ENCODE measurements at places on chromosomes 4 and X.

DNA sequence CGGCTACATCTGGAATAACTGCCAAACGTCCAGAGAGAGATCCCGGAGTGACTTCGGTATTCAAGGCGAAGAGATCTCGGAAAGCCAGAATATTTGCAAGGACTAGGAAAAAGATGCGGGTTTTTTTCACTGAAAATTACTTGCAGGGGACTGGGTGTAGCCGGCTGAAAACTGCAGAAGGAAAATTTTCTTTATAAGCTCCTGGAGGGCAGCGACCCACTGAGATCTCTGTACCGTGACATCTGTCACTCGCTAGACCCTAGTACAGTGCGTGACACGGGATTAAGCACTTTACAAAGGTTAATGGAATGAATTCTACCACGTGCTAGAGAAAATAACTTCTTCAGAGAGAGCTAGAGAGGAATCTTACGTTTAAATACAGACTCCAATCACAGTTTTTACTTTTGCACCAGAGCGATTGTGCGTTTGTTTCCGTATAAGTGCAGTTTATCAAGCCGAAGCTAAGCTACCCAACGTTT lies 1.1 kb upstream of the LCORL start:
- no peak for DNase-seq

DNA sequence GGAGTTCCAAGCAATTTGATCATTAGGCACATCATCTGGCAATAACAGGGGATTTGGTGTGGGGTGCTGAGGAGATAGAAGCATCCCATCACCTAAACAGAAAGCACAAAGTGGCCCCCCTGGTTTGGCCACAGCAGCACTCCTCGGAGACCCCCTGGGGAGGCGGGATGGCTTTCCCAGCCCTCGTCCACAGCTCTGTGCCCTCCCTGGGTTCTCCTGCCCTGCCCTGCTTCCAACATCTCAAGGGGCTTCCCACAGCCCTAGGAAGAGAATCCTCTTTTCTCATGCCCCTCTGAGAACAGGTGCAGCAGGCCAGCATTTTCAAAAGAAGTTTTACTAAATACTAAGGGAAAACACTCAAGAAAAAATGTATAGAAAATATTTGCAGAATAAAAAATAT lies 12.8 kb downstream of the ATP5ME start:
- no peak for DNase-seq

- no peak for DNase-seq
Observed at GRCh38 chrX:153381684-153382532, 19.2 kb downstream of the PNMA6E start.

DNA sequence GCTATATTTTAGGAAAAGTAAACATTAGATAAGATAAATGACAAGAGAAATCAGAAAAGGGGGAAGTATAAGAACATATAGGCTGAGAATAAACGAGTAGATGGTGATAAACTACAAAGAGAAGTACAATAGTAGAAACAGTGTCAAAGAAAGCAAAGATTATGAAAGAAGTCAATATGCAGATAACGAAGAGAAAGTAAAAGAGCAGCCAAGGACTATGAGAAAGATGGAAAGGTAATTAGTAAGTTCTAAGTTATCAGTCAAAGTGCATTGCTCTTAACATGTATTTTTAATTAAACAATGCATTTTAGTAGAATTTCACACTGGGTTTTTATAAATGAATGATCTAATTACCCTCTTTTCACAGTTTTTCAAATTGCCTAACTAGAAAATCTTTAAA lies 1801.3 kb upstream of the PCDH10 start:
- DNase-seq, result no peak

DNA sequence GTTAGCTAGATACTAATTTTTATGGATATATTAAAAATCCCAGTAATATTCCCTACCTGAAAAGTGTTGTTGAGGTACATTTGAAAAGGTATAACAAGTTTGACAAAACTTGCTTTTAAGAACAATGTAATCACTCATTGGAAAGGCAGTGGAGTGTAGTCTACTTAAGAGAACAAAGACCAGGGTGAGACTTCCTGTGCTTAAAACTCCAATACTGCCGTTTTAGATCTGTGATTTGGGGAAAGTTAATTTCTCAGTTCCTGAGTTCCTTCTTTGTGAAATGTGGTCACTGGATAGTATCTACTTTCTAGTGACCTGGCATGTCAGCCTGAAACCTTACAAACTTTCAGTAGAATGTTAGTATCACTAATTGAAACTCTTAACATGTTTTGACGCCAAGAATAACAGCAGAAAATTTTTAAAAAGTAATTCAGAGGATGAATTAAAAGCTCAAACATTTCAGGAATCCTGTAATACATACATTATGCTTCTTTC lies 56.8 kb downstream of the PCDH7 start:
- DNase-seq, result no peak

DNA sequence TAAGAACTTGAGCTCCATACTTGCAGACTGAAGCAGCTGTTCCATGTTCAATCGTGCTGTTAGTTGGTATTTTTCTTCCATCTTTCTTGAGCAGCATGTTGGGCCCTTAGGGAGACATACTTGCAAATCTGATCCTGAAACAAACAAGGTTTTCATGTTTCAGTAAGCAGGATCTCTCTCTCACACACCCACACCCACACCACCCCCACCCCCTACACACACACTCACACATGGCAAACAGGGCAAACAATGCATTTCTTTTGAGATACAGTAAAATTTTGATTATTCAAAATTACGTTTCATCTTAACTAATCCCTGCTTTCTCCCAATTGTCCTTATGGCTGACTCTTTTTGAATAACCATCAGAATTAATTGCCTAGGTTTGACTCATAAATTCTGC lies 32.3 kb downstream of the GPC3 start:
- DNase-seq, result no peak

GRCh38 chr4:146146918-146147317 lies 28.6 kb upstream of the LSM6 start:
- no peak for DNase-seq

Data from cortex of kidney (tissue), 1 donor.